Dermis microvascular lymphatic vessel endothelial cell (primary cell): ENCODE measurements at places on chromosomes 2 and 18. TPM values are rescaled to one million over a fixed set of nuclear protein-coding genes. Genes with fewer than 3 reads are reported as not detected.

DNA sequence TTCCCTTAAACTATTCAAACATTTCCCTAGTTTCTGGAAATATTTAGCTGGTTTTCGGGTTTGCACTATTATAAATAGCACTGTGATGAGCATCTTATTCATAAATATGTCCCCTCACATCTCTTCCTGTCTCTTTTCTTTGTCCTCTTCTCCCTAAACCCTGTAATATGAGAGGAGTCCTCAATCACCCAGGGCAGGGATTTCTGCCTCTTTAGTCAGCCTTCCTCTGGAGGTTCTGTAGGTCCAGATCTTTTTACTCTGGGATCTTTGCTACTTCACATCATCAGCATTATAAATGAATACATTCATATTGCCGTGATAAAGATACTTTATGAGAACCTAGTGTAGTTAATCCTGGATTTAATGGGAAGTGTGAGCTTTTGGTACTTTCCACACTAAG, 87.9 kb upstream of the TTN start:
- DNase-seq = no peak

- DNase-seq = no peak
These were observed 6.4 kb downstream of the SALL3 start for GRCh38 chr18:78986018-78986481.

DNA sequence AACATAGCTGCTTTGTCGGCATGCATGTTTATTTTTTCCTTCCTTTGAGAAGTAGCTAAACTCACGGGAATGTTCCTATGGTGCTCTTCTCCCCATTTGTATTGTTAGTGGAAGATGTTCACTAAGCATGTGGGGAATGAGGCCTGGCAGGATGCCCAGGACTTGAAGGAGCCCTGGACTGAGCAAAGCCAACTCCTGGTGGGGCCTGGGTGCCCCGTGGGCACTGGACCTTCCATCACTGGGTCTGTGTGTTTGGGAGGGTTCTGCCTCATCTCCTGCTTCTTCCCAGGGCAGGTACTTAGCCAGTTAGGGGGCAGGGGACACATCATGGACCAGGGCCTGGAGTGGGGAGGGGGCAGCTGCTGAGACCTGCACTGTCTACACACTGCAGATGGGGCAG, 49.3 kb downstream of the ACAA2 start:
- DNase-seq = no peak

GRCh38 chr2:27021253-27022049, 11.3 kb upstream of the TMEM214 start:
- no peak for DNase-seq

Gene VWC2L
- not detected in 2 replicates for total RNA-seq
